ENCODE measurements at places on chromosomes 7 and 10. TPM values are rescaled to one million over a fixed set of nuclear protein-coding genes. Genes with fewer than 3 reads are reported as not detected.
A peak's percentile ranks its signal among the peaks of the same experiment; 100 is the strongest.

DNA sequence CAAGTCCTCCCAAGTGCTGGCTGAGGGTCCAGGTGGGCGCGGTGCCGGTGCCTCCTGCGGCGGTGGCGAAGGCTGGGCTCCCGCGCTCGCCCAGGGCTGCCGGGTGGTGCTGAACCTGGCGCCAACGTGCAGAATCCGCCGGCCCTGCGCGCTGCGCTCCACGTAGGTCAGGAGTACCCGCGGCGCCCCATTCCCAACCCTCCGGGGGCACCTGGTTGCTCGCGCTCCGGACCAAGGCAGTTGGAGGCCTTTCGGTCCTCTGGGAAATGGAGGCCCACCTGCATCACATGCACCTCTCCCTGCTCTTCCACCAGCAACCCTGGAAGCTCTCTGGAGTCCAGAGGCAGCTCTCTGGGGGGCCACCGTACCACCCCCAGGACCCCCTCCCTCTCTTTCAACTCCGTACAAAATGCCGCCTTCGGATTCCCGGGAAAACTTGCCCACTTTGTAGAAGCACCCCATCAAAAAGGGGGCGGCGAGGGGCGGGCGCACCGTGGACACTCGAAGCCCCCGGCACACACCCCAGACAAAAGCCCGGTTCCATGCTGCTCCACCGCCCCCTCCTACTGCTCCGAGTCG, 745 bp downstream of the SLC16A9 start:
- DNase-seq = peak; percentile 68

DNA sequence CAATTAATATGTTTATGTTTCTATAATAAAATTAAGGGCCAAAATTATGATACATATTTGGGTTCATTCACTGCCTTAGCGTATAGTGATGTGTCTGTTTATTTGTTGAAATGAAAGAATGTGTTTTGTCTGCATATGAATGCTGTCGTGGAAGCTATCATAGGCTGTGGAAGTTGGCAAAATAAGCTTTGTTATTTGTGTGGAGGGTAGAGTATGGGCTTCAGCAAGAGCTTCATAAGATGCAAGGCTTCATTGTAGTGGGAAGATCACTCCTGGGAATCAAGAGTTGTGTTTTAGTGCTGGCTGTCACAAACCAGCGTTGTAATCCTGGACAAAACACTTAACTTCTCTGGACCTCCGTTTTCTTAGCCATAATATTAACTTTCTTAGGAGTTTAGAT, 2.5 kb downstream of the SLK start:
- DNase-seq = no peak

The FEZF1 gene
- 1.0 TPM for polyA plus RNA-seq

The BLNK gene
- 0.40 TPM for polyA plus RNA-seq

- DNase-seq = no peak
These were observed 468.6 kb upstream of the SEMA3A start for GRCh38 chr7:84663224-84663623.

- DNase-seq = no peak
These were observed 1183.4 kb upstream of the AUTS2 start for GRCh38 chr7:68414631-68415425.

DNA sequence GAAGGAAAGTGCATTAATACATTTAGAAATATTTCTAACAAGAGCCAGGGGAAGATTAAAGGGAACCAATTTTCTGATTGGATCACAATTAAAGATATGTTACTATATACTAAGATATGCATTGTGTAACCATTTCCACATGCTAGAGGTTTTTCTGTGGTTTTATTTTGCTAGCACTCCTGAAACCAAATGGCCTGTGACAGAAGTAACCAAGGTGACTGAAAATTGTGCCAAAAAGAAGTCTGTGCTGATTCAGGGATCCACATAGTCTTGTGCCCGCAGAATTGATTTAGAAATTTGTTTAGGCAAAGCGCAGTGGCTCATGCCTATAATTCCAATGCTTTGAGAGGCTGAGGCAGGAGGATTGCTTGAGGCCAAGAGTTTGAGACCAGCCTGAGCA, 1.8 kb downstream of the CC2D2B start:
- no peak for DNase-seq

The PRKRIP1 gene
- 24.8 TPM for polyA plus RNA-seq

- no peak for DNase-seq
These were observed 129.3 kb downstream of the NRCAM start for GRCh38 chr7:108326938-108327337.

DNA sequence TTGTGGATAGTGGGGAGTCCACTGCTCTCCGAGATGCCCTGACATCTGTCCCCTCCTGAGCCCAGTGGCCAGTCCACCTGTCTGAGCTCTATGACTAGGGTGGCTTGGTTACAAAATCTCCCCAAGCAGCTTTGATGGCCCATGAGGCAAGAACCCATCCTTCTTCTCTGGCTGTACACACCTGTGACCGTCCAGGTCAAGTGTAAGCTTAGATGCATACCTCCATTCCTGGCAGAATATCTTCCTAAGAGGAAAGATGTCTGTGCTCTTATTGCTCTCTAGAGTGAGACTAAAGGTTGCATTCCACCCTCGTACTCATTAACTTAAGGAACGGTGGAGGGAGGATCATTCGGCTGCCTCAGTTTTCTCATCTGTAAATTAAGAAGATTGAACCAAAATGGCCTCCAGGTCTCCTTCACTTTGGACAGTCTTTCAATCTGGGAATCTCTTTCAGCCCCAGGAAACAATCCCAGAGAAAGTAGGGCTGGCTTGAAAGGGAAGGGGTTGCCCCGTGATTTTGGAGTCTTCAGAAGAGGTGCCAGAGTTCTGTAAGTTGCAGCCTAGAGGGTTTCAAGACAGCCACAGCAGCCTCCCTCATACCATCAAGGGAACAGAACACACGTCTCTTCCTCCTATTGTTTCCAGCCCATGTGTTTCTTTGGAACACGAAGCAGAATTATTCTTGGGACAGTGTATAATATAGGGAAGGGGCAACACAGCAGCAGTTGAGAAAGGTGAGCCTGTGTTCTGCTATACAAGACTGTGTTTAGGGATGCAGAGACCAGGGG, 5.5 kb downstream of the HOXA4 start:
- DNase-seq = no peak

The OR6V1 gene
- polyA plus RNA-seq = not detected

DNA sequence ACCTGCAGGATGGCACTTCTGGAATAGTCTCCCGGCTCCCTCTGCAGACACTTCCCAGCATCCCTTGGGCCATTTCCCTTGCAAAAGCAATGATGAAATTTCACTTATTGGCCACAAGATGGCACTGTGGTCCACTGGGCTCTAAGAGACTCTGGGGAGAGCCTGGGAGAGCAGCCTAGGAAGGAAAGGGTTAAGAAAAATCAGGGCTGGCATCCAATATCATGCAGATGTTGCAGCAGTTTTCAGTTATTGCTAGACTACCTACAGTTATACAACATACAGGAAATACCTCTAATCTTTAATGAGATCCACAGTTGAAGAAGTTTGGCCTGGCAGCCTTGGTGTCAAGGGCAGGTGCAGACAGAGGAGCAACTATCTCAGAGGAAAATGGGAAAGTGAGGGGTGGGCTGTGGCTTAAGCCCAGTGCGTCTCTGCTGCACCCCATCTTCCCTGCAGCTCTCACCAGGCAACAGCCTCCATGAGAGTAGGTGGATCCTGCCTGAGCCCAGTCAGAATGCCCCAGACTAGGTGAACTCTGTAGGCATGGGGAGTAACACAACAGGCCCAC, 100.2 kb upstream of the PRSS58 start:
- DNase-seq = peak; percentile 80

The NEURL1 gene
- 0.71 TPM for polyA plus RNA-seq

The CCDC7 gene
- 0.63 TPM for polyA plus RNA-seq

The EN2 gene
- not detected for polyA plus RNA-seq

GRCh38 chr10:42776681-42777080, 5.9 kb upstream of the BMS1 start:
- no peak for DNase-seq

The SFRP5 gene
- polyA plus RNA-seq = 2.4 TPM

DNA sequence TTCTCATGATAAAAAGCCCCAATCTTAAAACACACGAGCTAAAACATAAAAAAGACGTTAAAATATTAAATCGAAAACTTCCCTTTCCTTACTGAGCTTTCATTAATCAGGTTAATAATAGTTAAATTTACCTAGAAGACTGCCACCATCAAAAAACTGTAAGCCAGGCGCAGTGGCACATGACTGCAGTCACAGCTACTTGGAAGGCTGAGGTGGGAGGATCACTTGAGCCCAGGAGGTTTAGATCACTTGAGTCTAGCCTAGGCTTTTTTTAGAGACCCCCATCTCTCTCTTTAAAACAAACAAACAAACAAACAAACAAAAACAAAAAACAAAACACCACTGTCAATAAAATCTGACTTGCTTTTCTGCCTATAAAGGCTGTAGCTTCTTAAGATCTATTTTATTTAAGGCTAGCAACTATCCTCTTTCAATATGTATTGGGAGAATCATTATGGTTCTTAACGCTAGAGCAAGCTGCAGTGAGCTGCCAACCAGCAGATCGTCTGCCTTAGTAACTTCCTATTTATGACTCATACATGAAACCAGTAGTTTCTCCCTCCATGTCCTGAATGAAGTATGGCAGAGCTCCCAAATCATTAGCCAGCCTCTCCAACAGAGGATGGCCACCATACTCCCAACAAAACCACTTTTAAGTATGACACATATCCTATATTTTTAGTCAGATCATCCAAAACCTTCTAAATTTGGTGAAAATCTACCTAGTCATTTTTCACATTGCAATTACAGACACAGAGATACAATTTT, 163.7 kb downstream of the SRPK2 start:
- no peak for DNase-seq

The TAS2R5 gene
- polyA plus RNA-seq = 0.89 TPM

DNA sequence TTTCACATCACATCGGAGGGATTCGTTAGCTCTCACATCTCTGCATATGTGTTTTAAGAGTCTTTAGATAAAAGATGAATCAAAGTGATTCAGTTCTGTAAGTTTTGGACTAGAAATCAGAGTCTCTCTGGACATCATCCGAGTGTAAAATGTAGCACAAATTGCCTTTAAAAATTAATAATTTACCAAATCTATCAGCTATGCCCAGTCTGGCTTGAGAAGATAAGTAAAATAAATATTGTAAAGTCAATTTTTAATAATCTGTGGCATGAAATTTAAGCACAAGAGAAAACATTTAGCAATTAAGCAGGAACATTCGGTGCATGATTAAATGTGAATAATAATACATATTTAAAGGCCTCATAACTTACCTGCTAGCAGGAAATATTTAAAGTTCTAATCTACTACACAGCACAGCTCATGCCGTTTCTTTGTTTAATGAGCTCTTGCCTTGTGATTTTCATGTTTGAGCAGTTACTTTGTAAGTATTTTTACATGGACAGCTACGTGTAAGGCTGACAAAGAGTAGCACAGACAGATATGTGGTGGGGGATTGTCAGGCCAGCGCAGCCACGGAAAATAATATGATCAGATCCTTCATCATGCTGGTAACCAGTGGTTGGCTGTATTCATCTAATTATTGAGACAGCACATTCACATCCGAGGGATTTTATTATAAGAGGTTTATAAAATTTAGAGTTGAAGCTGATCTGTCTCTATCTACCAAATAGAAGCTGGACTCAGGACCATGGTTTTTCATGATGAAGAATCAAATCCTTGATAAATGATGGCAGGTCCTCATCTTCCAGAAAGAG, 317.3 kb downstream of the ADARB2 start:
- no peak for DNase-seq

The TSPAN12 gene
- polyA plus RNA-seq = 9.7 TPM

The CTAGE4 gene
- 4.9 TPM for polyA plus RNA-seq

The HOXA5 gene
- not detected for polyA plus RNA-seq

GRCh38 chr7:76314042-76314721, 11.7 kb downstream of the HSPB1 start:
- peak; percentile 97 for DNase-seq

GRCh38 chr10:79101560-79102497, 33.1 kb downstream of the ZMIZ1 start:
- peak; percentile 39 for DNase-seq

DNA sequence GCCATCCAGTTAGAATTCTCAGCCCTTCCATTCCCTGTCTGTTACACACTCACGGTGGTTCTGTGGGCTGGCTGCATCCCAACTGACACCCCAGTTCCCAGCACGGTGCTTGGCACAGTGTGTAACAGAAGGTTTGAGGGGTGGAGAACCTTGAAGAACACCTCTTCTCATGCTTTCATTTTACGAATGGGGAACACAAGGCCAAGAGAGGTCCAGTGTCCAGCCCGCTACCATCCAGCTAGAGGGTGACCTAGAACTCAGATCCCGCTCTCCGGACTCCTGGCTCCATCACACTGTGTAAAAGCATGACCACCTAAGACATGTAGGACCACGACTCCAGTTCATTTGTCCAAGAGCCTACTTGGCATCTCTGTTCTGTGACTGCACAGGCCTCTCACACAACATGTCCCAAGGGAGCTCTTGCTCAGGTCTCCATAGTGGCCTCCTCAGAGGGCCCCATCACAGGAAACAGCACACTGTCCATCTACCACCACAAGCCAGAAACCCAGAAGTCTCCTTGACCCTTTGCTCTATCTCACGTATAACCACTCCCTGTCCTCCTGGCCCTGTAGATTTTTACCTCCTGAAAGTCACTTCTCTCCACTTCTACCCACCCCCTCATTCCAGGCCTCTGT, 2.8 kb upstream of the CDH23 start:
- no peak for DNase-seq

GRCh38 chr10:30863516-30864210, 168.0 kb downstream of the ZNF438 start:
- DNase-seq = no peak

GRCh38 chr7:65809259-65809981, 63.5 kb upstream of the VKORC1L1 start:
- no peak for DNase-seq

DNA sequence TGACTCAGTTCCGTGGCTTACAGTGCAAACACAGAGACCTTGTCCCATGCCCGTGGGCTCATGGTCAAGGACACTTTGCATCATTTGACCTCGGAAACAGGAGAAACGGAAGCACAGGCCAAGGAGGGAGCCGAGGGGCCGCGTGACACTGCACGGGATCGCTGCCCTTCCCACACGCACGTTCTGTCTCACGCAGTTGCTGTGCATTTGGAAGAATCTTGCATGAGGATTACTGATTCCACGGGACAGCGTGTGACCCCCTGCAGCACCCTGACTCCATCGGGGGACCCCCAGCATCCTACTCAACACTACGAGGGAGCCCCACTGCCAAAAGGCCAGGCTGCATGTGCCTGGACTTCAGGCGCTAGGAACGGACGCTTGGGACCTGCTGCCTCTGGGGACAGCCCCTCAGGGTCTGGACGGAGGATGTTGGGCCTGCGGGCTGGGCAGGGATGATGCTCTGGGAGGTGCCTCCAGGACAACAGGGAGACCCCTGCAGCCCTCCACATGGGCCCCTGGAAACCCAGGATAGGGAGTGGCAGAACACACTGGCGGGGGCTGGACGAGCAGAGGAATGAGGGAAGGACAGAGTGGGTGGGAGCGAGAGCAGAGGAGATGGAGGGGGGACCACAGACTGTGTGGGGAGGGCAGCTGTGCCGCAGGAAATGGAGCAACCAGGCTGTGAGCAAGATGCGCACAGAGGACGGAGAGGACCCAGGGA, 222.2 kb downstream of the DNAJB6 start:
- no peak for DNase-seq

The AZGP1 gene
- polyA plus RNA-seq = not detected

The SPAM1 gene
- not detected for polyA plus RNA-seq

The ACHE gene
- polyA plus RNA-seq = 3.6 TPM

The KIAA1217 gene
- polyA plus RNA-seq = 6.0 TPM

Measured in GM23338 (cell line).